ENCODE measurements at places on chromosomes 2 and 18.

GRCh38 chr2:55118643-55119083, 68.4 kb upstream of the RTN4 start:
- DNase-seq: no peak

DNA sequence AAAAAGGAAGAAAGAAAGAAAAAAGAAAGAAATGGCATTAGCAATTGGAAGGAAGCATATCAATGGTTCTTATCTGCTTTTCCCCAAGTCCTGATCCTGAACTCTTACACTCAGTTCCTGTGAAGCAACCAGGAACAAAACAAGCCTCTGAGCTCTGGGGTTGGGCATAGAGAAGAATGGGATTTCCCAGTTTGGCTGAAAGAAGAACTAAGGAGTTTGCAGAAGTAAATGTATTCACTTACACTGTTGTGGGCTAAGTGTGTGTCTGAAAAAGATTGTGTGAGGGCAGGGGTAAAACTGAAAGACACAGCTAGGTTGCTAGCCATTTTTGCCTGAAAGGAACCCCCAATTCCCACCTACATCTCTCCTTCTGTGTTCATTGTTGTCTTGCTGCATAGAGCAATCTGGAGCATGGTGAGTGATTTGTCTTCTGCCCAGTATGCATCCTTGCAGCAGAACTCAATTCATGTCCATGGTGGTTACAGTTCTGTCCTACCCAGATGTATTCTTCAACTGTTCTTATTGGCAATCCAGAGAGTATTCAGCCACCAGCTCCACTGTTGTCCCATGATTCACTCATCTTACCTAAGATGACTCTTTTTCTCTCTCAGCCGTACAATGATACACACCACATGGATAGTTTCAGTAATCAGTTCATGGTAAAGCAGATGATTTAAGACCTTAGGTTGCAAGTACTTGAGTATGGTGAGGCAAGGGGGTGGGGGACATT, 348.7 kb downstream of the ARHGAP15 start:
- DNase-seq: no peak

DNA sequence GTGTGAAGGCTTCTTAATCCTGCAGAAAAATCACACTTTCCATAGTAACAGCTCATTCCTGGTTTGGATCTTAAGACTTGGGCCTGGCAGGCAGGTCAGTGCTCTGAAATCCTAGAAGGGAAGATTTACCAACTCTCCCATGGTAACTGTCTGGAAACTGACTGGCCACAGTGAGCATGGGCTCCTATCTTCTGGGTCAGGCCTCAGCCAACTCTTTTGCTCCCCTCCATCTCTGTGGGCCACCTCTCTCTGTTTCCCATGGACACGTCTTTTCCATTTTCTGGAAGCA, 86.7 kb downstream of the ACAA2 start:
- no peak for DNase-seq

- DNase-seq: no peak
These were observed 170.4 kb downstream of the PTPRM start for GRCh38 chr18:7737550-7737949.

DNA sequence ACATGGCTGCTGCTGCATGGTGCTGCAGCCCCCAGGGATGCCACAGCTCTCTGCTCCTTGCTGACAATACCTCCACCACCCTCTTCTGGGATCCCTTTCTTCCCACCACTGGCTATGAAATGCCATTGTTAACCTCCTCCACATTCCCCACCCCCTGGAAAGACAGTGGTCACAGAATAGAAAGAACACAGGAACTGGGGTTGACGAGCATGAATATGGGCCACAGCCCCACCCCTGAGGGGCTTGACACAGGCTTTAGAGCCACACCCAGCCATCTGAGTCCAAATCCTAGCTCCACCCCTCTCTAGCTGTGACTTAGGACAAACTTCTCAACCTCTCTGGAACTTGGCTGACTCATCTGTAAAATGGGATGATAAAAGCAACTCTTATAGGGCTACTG, 47.3 kb downstream of the TMEM163 start:
- no peak for DNase-seq

DNA sequence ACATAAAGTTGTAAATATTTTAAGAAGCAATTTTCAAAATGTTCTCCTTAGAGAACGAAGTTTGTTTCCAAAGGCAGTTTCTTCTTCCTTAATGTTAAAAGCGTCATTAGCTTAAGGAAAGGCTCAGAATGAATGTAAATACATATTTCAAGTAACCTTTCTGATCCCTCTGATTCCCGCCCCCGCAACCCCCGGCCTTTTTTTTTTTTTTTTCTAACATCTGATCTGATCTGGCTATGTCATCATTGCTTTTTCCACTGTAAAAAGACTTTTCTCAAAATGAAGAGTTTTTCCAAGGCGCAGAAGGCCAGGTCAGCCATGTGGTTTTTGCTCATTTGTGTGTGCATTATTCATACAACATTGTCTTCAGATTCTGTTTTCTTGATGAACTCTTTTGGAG, 57.1 kb upstream of the MEIS1 start:
- DNase-seq: no peak

GRCh38 chr2:48719480-48720177, 35.9 kb downstream of the LHCGR start:
- DNase-seq: no peak

GRCh38 chr2:119174216-119174992, 15.9 kb upstream of the C1QL2 start:
- peak; percentile 13 for DNase-seq

DNA sequence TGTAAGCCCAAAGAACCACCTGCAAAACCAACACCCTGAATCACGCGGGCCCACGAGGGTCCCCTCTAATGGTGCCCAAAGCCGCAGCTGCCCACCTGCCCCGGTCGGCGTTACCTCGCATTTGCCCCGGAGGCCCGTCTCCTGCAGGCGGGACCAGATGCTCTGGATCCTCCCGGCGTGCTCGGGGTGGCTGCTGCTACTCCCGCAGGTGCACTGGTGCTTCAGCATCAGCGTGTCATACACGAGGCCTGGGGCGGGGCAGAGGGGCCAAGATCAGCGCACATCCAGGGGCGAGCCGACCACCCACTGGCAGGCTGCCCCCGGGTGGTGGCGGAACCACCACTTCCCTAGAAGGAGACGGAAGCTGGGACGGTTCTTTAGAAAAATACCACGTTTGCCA, 260.1 kb downstream of the TWIST2 start:
- DNase-seq: no peak

DNA sequence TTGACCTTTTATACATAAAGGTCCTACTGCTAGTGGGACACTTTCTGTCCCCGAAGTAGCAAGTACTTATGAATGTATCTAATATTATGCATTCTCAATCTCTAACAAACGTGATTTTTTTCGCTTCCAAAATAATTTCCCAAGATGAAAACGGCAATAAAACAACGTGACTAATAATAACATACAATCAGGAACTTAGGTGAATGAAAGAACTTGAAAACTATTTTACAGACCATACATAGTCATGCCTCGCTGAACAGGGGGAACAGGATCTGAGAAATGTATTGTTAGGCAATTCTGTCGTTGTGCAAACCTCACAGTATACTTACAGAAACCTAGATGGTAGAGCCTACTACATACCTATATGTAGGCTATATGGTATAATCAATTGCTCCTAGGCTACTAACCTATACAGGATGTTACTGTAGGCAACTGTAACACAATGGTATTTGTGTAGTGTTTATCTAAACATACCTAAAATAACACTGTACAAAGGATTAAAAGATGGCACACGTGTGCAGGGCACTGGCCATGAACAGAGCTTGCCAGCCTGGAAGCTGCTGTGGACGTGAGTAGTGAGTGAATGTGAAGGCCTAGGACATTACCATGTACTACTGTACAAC, 2.5 kb downstream of the RTN4 start:
- DNase-seq: no peak

DNA sequence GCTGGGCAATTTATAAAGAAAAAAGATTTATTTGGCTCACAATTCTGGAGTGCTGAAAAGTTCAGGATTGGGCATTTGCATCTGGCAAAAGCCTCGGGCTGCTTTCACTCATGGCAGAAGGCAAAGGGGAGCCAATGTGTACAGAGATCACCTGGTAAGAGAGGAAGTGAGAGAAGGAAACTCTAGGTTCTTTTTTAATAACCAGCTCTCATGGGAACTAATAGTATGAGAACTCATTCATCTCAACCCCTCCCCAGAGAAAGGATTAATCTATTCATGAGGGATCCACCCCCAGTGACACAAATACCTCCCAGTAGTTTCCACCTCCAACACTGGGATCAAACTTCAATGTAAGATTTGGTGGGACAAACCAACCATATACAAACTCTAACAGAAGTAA, 129.0 kb downstream of the EVA1A start:
- DNase-seq: no peak

- no peak for DNase-seq
These were observed 276.4 kb downstream of the TGIF1 start for GRCh38 chr18:3726238-3726951.

DNA sequence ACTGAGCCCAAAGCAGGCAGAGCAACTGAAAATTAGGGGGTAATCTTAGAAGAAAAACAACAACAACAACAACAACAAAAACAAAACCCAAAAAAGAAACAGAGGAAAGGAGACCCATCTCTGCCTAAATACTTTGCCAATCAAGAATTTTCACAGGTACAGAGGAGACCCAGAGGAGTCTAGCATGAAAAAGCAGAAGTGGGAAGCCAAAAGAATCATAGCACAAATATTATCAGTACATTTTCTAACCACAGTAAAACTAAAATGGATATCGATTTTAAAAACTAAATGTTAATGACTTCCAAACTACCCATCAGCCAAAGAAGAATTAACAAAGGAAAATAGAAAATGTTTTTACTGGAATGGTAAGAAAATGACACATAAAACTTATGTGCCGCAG, 148.1 kb downstream of the BAZ2B start:
- no peak for DNase-seq

DNA sequence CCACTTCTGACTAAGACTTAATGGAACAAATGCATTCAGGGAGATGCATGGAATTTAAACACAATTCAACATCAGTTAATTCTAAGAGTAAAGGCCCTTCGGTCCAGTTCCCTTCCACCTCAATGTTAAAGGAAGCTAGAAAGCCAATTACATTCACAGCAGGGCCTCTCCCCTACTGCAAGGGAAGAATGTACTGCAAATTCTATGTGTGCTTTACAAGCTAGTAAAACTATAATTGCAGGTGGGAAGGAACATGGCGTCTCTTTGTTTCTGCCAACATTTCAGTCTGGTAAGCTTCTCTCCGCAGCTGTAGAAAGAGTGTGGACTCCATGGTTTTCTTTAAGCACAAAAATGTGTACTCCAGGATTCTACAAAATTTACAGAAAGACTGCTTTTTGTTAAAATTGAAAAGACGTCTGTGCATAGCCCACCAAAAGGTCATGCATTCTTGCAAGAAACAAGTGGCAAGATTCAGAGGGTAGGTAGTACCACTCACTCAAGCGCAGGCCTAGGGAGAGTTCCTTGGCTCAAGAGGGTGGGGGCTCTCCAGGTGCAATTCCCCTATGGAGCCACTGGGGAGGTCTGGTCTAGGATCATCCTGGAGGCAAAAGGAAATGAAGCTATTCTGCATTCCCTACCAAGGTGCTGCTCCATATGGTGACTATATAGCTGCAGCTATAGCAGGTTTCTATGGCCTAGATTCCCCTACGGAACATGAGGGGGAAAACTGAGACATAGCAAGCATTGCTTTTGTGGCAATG, 127.0 kb upstream of the FZD5 start:
- no peak for DNase-seq

GRCh38 chr2:232483923-232484627, 3.6 kb downstream of the ECEL1 start:
- DNase-seq: no peak

GRCh38 chr2:152115952-152116351, 17.1 kb upstream of the CACNB4 start:
- DNase-seq: no peak

GRCh38 chr2:234478121-234478858, 18.6 kb downstream of the ARL4C start:
- peak; percentile 40 for DNase-seq

DNA sequence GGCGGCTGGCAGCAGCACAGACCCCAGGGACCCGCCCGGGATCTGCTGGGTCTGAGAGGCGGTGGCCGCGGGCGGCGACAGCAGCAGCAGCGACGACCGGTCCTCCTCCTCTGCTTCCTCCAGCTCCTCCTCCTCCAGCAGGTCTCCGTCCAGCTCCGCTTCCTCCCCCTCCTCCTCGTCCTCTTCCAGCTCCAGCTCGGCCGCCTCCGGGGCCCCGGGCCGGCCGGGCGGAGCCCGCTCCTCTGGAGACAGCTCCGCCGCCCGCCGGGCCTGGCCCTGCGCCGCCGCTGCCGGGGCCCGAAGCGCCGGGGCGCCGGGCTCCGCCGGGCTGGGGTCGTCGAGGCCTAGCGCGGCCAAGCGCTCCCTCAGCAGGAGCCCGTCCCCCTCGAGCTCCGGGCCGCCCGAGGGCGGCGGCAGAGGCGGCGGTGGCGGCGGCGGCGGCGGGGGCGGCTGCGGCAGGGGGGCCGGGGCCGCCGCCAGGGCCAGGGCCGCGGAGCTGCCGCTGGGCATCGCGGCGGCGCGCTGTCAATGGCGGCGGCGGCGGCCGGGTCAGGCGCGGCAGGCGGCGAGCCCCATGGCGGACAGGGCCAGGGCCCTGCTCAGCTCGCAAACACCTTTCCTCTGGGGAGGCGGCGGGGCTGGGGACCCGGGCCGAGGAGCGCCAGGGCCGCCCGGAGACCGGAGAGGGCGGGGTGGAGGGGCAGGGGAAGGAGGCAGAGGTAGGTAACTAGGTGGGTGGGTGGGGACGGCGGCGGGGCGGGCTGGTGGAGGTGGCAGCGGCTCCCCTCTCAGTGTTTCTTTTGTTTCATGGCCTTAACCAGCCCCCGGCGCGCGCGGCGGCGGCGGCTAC, 445 bp downstream of the MEX3C start:
- no peak for DNase-seq

- DNase-seq: no peak
These were observed 254.8 kb downstream of the MYCN start for GRCh38 chr2:16194931-16195680.

DNA sequence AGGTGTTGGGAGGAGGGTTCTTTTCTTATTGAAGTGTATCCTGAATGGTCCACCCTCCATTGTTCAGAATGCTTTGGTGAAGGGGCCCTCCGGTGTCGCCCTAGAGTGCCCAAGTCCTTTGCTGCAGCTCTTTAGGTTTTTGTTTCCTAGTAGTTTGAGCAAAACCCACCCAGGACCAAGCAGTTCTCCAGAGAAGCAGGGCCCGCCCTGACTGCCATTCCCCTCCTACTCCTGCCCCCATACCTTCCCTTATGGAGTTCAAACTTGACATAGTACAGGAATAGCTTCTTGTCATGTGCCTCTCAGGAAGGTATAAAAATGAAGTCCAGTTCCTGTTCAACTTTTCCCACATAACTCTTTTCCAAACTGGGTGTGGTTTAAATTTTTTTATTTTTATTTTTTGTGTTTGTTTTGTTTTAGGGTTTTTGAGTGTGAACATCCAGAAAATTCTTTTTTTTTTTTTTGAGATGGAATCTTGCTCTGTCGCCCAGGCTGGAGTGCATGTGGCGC, 5.6 kb downstream of the MERTK start:
- no peak for DNase-seq

Data from stimulated activated CD8-positive, alpha-beta memory T cell treated with anti-CD3 and anti-CD28 coated beads, Interleukin-4, amount 100 ng/mL, for 4 hours (primary cell).